Activated CD8-positive, alpha-beta memory T cell treated with anti-CD3 and anti-CD28 coated beads for 1 hour (primary cell): ENCODE measurements at places on chromosomes 3 and 15.

DNA sequence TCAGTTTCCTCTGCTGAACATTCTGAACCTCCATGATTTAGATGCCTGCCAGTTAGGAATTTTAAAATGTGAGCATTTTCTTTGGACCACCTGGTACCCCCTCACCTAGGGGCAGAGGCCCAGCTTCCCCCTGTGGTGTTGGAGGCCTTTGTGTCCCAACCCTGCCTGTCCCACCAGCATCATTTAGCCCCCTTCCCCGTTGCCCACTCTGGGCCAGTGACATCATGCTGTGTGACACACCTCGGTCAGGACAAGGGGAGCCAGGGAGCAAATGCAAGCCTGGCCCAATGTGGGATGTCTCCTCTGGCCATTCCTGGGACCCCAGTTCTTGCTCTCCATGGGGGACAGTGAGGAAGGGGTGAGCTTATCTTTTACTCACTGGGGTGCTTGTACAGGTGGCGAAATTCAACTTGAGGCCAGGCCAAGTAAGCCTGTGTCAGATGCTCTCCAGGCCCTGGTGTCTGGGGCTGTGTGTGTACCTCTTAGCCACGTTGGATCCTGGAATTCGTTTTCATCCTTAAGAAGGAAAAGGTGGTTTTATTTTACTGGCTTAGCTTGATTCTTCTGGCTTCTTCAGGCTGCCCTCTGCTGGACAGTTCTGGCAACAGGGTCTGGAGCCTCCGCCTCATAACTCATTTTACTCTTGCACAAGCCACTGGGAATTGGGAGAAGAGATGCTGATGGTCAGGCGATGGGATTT, 49.7 kb upstream of the MYZAP start:
- DNase-seq, result no peak

DNA sequence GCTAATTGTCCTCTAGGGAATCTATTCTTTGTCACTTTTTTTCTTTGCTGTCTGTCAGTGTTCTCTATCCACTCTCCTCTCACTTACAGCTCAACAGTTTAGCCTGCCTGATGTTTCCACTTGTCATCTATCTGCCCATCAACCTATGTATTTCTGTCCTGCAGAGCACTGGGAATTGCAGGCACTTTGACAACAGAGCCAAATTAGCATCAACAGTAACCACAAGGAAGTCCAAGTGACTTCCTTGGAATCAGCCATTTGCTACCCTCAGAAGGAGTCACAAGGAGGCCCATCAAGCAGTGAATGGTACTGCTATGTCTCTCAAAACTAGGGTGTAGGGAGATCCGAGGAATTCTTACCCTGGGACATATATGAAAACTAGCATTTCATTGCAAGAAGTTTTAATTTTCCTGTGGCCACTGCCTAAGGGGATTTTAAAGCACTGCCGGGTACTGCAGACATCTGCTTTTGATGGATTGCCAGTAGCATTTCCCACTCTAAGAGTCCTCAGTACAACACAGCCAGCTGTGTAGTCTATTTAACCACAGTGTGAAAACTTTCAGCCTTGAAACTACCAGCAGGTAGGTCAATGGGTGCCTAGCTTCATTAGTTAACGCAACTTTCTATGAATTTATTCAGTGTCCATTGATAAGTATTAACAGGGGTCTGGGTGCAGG, 898.8 kb downstream of the NTRK3 start:
- DNase-seq, result no peak

DNA sequence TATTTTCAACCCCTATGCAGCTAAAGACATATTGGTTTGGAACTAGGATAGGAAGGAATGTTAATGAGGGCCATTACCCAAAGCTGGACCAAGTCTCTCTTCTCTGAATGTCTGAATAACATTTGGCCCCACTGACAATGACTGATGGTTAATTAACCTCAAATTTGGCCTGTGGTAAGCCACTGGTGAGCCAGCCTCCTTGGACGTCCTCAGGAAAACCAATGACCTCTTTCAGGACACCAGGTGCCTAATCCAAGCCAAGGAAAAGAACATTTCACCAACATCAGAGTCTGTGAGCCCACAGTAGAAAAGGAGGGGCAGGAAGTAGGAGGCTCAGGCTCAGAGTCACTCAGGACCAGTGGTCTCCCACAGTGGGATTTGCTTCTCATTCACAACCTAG, 56.4 kb upstream of the ETV5 start:
- DNase-seq, result no peak

- no peak for DNase-seq
Measured at GRCh38 chr3:178084938-178085816, 451.1 kb upstream of the KCNMB2 start.

DNA sequence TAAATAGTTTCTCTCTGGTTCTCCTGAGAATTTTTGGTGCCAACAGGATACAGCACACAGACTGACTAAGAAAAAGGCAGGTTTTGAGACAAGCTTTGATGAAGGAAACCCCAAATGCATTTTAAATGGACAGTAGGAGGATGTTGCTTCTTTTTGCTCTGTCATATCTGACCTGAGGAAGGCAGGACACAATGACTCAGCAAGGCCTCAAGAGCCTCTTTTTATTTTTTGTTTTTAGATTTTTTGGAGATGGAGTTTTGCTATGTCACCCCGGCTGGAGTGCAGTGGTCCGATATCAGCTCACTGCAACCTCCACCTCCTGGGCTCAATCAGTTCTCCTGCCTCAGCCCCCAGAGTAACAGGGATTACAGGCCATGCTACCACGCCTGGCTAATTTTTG, 16.9 kb upstream of the KNG1 start:
- no peak for DNase-seq
